Ovary (tissue), 10 donors: ENCODE measurements at places on chromosomes 13 and 19. TPM values are rescaled to one million over a fixed set of nuclear protein-coding genes. Genes with fewer than 3 reads are reported as not detected.

Gene ACP7
- not detected for total RNA-seq

Gene GGACT
- total RNA-seq, result 3.9 TPM

Gene PRX
- 7.5 TPM for total RNA-seq

- no peaks in the 10 kb centered on the region for H3K27me3 ChIP-seq
- no peak for DNase-seq
- no peaks in the 10 kb centered on the region for H3K36me3 ChIP-seq
- H3K4me3 ChIP-seq, result no peak overlapping the region
- H3K4me1 ChIP-seq, result no peaks in the 10 kb centered on the region
Measured at GRCh38 chr13:60134376-60134775, 29.4 kb downstream of the DIAPH3 start.
